ENCODE measurements at places on chromosomes 7 and 10.

DNA sequence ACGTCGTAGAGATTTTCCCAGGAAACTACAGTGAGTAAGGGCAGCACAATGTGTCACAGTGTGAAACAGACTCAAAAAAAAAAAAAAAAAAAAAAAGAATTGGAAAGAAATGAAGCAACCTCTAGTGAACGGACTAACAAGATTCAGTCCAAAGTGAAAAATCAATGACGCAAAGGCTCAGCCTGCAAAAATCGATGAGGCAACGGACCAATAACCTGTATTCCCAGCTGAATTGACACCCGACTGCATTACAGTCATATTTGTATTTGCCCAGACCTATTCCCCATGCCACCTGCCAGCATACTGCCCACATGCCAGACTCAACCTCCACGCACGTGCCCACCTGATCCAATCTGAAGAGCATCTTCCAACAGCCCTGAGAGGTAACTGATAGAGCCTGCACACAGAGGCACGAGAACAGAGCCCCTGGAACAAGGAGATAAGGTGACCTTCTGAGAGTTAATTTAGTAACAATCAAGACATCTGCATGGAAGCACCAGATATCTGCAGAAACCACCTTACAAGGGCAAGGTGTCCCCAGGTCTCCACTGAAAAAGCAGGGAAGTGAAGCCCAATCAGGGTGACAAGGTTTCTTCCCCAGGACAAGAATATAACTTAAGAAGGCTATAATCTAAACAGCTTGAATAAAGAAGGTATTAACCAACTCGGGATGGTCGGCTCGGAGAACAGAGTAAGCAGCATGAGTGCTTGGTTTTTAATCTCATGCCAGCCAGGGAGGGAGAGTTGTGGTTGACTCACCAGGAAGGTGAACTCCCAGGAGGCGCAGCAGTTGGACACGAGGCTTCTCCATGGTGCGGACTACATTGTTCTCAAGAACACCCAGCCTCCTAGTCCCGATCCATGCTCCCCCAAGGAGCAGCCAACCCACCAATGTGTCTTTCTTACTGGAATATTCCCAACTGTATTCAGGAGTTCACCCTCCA, 48.5 kb downstream of the PLXNA4 start:
- DNase-seq, result no peak

GRCh38 chr7:130425796-130426195, 15.0 kb downstream of the CEP41 start:
- no peak for DNase-seq

GRCh38 chr10:49082766-49083165, 32.6 kb downstream of the VSTM4 start:
- DNase-seq, result no peak

DNA sequence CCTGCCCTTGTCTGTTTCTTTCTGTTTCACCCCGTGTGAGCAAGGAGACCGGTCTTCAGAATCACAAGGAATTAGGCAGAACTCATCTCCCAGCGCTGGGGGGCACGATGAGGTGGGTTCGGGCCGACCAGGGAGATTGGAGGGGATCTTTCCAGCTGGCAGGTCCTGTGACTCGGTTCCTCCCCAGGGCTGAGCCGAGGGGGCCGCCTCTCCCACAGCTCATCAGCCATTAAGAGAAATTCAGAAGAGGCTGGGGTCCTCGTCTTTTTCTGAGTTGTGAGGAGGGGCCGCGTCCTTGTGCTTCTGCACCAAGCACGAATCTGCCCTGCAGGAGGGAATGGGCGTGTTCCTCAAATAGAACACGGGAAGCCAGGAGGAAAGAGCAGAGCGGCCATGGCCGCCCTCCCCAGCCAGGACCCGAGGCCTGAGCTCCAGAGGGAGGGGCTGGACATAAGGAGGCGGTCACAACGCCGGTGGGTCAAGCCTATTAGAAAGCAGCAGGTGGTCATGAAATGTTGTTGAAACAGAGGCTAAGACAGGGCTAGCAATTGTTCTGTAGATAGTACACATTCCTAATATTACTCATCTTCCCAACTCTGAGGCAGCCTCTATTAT, 125.3 kb downstream of the ADARB2 start:
- DNase-seq, result no peak

DNA sequence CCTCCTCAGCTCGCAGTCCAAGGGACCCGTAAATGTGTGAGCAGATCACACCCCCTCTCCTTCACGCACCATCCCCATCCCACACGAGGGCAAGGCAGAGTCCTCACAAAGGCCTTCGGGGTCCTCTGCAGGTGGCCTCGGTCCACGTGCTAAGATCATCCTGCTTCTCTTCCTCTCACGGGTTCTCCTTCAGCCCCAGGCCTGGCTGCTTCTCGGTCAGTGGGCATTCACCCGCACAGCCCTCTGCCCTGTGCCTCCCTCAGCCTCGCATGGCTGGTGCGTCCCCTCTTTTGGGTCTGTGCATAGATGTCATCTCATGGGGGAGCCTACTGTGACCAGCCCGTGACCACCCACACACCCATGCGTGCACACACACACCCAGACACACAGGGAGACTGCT, 17.3 kb upstream of the FOXL3 start:
- no peak for DNase-seq

DNA sequence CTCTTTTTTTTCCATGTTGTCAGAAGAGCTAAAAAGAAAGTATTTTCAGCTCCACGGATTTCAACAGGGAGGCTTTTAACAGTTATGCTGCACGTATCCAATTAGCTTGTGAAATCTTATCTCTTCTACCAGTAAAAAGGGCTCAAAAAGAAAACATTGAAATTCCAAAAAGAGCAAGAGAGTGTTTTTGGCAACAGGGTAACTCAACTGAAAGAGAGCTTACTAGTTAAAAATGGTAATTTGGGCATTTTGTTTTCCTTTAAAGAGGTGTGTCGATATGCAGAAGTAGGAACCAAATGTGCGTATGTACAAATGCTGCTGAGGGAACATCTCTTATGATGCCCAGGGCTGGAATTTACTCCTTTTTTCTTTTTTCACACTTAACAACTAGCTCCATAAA, 292.8 kb downstream of the PRKG1 start:
- peak; percentile 37 for DNase-seq

Measured in choroid plexus epithelial cell (primary cell).